ENCODE measurements at places on chromosomes 3 and 15.

DNA sequence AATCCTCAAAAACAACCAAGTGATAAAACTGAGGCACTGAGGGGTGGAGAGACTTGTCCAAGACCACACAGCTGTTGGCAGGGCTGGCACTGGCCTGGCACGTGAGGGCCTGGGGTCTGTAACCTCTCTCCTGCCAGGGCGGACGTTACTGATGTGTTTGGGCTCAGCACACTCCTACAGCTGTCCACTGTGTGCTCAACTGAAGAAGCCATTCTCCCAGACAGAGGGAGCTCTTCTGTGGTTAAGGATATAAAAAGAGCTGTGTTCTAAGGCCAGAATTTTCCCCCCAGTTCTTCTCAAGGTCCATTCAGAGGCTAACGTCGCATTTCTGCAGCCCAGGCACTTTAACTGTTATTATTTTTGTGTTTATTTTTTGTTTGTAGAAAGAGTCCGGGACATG is 429.0 kb upstream of the ATP11B start:
- DNase-seq, result no peak

DNA sequence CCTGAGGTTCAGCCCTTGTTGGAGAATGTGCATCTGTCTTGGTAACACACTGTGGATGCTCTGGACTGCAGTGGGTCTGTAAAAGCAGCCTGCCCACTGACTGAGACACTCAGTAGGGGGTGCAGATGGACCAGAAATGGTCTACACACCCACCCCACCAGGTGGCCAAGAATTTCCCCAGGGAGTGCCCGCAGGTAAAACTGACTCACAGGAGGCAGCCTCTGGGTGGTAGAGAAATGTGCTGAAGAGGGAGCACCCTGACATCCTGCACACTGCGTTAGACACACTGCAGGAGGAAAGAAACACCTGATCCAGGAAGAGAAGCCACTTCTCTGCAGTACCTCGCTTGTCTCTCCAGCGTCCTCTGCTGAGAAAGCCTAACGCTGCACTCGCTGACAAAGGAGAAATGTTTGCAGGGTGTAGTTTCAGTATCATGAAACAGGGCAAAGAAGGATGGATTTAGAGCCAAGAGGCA is 109.5 kb upstream of the ABHD17C start:
- DNase-seq, result no peak

- no peak for DNase-seq
Measured at GRCh38 chr3:193938613-193939012, 197.3 kb upstream of the HES1 start.

DNA sequence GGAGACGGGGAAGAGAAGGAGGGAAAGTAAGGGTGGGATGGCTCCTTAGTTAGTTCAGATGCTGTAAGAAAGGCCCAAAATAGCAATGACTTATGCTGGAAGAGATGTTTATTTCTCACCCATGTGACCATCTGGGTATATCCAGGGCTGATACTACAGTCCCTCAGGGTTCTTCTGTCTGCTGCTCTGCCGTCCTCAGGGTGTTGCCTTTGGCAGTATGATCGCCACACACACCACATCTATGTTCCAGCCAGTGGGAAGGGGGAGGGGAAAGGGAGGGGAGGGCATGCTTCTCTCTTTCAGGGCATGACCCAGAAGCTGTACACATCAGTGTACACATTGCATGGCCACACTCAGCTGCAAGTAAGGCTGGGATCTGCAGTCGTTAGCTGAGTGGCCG is 10.2 kb downstream of the CD276 start:
- DNase-seq, result no peak

DNA sequence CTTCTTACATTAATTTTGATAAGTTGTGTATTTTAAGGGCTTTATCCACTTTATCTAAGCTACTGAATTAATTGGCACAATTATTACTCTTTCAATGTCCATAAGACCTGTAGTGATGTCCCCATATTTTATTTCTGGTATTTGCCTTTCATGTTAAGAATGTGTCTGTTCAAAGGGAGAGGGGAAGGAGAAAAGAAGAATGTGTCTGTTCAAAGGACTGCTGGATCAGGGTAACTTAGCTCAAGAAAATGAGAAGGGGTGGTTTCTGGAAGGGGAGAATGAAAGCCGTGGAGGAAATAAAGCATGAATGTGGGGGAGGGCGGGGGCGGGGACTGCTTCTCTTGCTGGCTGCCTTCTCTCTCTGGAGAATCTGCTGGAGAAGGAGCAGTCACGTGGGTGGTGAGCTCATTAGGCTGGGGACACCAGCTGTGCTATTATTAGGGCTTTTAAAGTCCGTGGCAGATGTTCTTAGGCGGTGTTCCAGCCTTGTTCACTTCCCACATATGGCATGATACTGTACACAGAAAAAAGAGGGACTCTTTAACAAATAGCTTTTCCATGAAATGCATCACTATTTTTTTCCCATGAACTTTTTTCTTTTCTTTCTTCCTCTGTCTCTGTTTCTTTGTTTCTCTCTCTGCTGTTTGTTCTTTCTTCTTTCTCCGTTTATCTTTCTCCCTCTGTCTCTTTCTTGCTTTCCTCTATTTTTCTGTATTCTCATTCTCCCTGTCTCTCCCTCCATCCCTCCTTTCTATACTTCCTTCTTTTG is 63.7 kb upstream of the ULK4 start:
- DNase-seq, result no peak

GRCh38 chr15:50624616-50625168 is 61.9 kb downstream of the TRPM7 start:
- DNase-seq, result no peak

DNA sequence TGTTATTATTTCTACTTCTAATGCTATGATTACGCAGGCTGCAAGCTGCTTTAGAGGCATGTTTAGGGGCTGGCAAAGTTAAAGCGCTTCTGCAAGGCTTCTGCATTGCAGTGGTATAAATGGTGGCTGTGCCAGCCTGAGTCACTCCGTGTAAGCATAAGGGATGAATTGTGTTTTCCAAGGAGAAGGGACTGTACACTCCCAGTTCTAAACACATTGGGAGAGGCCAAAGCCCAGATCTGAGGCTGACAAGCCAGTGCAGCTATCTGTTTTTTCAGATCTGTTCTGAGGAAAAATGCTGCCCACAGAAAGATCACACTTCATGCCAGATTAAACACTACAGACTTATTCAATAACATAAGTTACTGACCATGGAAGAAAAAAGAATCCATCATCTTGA is 83.8 kb downstream of the PRICKLE2 start:
- DNase-seq, result no peak

DNA sequence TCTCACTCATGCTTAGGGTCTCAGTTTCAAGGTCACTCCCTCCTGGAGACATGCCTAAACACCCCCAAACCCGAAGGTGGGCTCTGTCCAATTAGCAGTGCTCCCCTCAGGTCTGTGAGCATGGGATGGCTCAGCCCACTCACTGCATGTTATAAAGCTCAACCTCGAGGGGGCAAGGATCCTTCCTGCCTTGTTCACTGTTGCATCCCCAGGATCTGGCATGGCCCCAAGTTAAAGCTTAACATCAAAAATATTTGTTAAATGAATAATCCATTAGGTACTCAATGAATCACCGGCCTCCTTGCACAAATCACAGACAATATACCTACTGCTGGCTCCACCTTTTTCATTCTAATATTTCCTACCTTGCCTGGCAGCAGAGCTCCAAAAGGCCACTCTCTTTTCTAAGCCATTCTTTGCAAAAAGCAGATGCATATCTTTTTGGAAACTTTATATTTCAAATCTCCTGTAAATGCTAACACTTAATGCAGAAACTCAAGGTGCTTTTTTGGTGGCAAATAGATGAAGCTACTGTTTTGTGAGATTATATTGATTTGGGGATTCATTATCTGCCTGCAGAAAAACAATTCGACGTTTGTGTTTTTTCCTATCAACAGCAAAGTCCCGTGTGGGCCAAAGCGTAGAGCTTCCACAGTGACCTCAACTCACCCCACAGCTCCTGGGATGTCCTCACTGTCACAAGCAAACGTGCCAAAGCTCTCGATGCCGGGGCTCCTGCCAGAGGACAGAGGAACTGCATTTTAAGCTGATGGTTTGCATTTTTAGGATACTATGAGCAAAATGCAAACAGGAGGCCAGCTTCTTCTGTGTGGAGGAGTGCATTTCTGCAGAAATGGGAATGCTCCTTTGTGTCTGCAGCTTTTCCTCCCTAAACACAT is 35.4 kb downstream of the PCOLCE2 start:
- DNase-seq, result no peak

DNA sequence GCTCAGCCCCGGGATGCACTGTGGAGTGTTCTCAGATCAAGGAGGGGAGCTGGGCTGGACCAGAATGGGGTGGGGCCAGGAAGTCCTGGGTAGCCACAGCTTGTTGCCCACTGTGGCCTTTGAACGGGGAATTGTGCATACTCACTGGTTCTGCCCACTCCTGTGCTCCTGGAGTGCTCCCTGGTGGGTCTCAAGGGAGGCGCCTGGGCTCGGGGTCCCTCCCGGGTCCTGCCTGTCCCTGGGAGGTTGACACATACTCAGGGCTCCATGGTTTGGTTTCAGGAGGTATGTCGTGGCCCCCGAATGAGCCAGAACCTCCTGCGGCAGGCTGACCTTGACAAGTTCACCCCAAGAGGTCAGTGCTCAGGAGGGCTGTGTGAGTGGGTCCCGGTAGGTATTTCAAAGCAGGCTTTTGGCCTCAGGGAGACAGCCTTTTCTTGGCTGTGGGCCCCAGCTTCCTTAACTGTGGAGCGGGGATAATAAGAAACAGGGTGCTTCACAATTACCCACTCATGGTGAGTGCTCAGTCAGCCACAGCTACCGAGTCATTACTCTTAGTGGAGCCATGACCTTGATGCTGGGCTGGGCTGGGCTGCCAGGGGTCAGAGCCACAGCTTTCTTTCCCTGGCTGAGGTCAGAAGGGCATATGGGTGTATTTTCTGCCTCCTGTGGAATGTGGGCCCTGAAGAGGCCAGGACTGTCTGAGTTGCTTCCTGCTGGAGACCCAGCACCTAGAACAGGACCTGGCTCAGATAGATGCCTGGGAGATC is 7.6 kb downstream of the DNAH1 start:
- no peak for DNase-seq

DNA sequence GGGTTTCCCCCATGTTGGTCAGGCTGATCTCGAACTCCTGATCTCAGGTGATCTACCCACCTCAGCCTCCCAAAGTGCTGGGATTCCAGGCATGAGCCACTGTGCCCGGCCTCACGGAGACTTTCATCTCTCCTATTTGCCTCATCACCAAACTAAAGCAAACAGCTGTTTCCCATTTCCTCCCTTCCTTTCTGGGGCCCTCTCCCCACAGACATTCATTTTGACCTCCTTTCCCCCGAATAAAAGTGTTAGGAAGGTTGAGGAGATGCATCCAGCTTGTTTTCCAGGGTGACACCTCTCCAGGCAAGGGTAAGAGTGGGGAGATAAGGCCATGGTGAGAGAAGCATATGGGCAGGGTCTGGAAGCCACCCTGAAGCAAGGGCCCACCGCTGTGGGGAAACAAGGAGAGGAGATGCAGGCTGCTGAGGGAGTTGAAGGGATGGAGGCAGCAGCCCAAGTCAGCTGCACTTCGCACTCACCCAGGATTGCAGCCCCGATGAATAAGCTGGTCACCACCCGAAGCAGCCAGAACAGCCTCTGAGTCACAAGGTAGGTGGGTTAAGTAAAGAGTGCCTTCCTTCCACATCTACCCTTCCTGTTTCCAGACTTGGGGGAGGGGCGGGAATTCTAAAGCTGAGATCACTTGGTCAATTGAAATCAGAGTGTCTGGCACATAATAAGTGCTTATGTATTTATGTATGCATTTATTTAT is 7.7 kb downstream of the DUOXA2 start:
- no peak for DNase-seq

- DNase-seq, result no peak
Measured at GRCh38 chr3:162400697-162401096, 904.1 kb downstream of the OTOL1 start.

DNA sequence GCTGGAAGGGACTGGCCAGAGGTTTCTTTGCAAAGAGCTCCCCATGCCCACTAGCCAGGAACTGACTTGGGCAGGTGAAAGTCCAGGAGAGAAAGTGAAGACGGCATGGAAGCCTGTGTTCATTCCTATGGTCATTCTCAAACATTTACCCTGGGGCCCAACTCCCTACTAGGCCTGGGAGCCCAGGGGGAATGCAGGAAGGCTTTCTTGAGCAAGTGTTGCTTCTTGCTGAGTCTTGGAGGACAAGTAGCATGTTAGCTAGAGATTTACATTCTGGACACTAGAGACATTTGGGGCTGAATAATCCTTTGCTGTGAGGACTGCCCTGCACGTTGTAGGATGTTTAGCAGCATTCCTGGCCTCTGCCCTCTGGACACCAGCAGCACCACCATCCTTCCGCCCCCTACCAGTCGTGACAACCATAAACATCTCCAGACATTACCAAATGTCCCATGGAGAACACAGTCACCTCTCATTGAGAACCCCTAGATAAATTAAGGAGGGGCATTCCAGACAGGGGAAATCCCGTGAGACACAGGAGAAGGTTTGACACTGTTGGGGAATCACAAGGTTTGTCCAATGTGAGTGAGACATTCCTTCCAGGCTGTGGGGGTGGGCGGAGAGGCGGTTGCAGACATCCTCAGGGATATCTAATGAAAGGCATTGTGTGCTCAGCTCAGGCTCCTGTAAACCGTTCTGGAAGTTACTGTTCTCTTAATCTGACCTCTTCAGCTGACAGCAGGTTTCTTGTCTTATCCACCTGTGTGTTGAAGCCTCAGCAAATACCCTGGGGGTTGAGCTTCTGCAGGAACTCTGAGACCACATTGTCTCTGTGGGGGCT is 236.2 kb downstream of the TLE3 start:
- no peak for DNase-seq

- peak; percentile 40 for DNase-seq
Measured at GRCh38 chr15:80978685-80979329, 10.8 kb downstream of the MESD start.

GRCh38 chr3:45666757-45667431 is 22.3 kb upstream of the SACM1L start:
- DNase-seq, result no peak

Measured in vagina (tissue), 2 donors.